ENCODE measurements at places on chromosomes 11 and 22. TPM values are rescaled to one million over a fixed set of nuclear protein-coding genes. Genes with fewer than 3 reads are reported as not detected.

The PRODH gene
- total RNA-seq = 0.94 TPM

The TEAD1 gene
- 25.7 TPM for total RNA-seq

The OR6T1 gene
- total RNA-seq = not detected

The GAL3ST1 gene
- total RNA-seq = 0.94 TPM

The CENPM gene
- total RNA-seq = 1.6 TPM

The APOA5 gene
- total RNA-seq = not detected

The APOA4 gene
- total RNA-seq = not detected

The HORMAD2 gene
- 0.78 TPM for total RNA-seq

The OR4C6 gene
- not detected for total RNA-seq

The E2F8 gene
- 0.62 TPM for total RNA-seq

The FAM181B gene
- total RNA-seq = 9.7 TPM

The APLP2 gene
- total RNA-seq = 220 TPM
